ENCODE measurements at places on chromosomes 4 and X. TPM values are rescaled to one million over a fixed set of nuclear protein-coding genes. Genes with fewer than 3 reads are reported as not detected.

GRCh38 chr4:80434238-80434637, 98.7 kb downstream of the CFAP299 start:
- no peak for DNase-seq
- peaks cover 2% of the 10 kb centered on the region for H3K27me3 ChIP-seq
- H3K27ac ChIP-seq: no peak overlapping the region
- no peak overlapping the region for H3K4me3 ChIP-seq

GRCh38 chrX:72040506-72040905, 91.2 kb downstream of the RTL5 start:
- no peaks in the 10 kb centered on the region for H3K4me1 ChIP-seq
- H3K27ac ChIP-seq: no peak overlapping the region
- H3K4me3 ChIP-seq: no peak overlapping the region
- H3K27me3 ChIP-seq: no peaks in the 10 kb centered on the region
- no peaks in the 10 kb centered on the region for H3K36me3 ChIP-seq
- no peak for DNase-seq

GRCh38 chrX:152926279-152926678, 28.4 kb downstream of the ZNF185 start:
- H3K36me3 ChIP-seq: no peaks in the 10 kb centered on the region
- DNase-seq: peak; percentile 72

- peak; percentile 24 for DNase-seq
- no peaks in the 10 kb centered on the region for H3K36me3 ChIP-seq
- H3K4me1 ChIP-seq: no peaks in the 10 kb centered on the region
- H3K27me3 ChIP-seq: no peaks in the 10 kb centered on the region
- H3K4me3 ChIP-seq: no peak overlapping the region
- H3K27ac ChIP-seq: no peak overlapping the region
Observed at GRCh38 chrX:136065044-136065671, 79.9 kb downstream of the SLC9A6 start.

DNA sequence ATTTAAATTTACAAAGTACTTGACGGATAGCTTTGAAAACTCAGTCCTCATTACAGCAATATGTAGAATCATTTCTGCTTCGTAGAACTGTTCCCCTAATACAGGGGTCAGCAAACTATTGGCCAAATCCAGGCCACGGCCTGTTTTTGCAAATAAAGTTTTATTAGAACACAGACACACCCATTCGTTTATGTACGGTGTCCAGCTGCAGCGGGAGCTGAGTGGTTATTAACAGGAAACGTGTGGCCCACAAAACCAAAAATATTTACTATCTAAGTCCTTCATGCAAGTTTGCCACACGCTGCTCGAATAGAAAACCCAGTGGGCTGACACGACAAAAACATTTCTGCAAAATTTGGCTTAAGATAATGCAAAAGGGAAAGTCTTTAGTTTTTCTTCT, 146.5 kb downstream of the AFAP1 start:
- no peaks in the 10 kb centered on the region for H3K27me3 ChIP-seq
- no peak overlapping the region for H3K27ac ChIP-seq
- no peak overlapping the region for H3K4me3 ChIP-seq
- no peak for DNase-seq

DNA sequence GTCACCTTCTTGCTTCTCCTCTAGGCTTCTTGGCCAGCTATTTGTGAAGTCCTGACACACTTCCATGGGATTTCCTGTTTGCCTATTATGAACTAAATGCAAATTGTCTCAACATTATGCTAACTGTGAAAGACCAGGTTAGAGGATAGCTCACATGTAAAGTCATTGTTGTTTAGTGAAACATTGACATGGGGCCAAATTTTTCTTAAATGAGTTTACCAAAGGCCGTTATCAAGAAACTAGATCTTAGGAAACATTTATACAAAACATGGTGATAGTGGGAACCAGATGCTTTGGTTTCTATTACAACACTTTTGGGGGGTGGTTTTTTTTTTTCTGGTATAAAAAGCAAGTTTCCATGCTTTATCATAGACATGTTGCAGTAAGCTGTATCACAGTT, 466.8 kb upstream of the FAM241A start:
- DNase-seq: no peak
- no peak overlapping the region for H3K27ac ChIP-seq
- no peaks in the 10 kb centered on the region for H3K36me3 ChIP-seq
- no peak overlapping the region for H3K4me3 ChIP-seq
- H3K27me3 ChIP-seq: no peaks in the 10 kb centered on the region

- no peaks in the 10 kb centered on the region for H3K4me1 ChIP-seq
- H3K27ac ChIP-seq: no peak overlapping the region
- no peak for DNase-seq
- no peaks in the 10 kb centered on the region for H3K36me3 ChIP-seq
Observed at GRCh38 chr4:62093735-62094134, 893.6 kb downstream of the ADGRL3 start.

DNA sequence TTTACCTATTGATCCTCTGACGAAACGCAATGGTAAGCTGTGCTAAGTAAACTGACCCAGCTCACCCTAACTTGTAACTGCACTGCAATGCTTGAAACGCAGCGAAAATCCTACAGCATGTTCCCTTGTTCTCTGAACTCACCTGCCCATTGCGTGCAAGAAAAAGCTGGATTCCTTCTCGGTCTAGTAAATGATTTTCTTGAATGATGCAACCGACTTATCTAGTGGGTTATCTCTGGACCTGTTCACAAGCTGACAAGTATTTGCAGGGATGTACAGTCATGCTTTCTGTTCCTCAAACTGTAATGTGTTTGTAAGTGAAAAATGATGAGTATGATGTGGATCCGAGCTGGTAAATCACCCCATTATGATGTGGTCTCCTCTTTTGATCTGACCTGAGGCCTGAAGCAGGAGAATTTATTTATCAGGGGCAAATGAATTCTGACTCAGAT, 140.1 kb downstream of the BTC start:
- DNase-seq: no peak
- no peak overlapping the region for H3K27ac ChIP-seq
- no peaks in the 10 kb centered on the region for H3K36me3 ChIP-seq
- no peaks in the 10 kb centered on the region for H3K27me3 ChIP-seq

GRCh38 chr4:53962516-53963225, 101.7 kb downstream of the CHIC2 start:
- no peaks in the 10 kb centered on the region for H3K4me1 ChIP-seq
- H3K27me3 ChIP-seq: no peaks in the 10 kb centered on the region
- no peaks in the 10 kb centered on the region for H3K36me3 ChIP-seq
- no peak overlapping the region for H3K4me3 ChIP-seq

- H3K27ac ChIP-seq: no peak overlapping the region
- no peaks in the 10 kb centered on the region for H3K27me3 ChIP-seq
- no peak for DNase-seq
- H3K4me3 ChIP-seq: no peak overlapping the region
Observed at GRCh38 chr4:54554339-54554990, 103.3 kb upstream of the KIT start.

DNA sequence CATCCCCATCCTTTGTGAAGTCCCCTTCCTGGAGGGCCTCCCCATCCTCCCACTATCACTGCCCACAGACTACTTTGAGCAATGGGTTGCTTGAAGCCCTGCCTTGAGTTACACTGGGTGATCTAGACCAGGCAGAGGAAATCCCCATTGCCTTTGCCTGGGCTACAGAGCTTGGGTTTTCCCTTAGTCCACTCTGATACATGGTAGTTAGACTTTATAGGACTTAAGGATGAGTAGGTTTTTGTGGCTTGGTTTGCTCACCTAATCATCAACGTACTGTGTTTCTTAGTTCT, 56.6 kb downstream of the TMEM131L start:
- no peaks in the 10 kb centered on the region for H3K36me3 ChIP-seq
- no peak for DNase-seq
- no peaks in the 10 kb centered on the region for H3K4me1 ChIP-seq
- H3K4me3 ChIP-seq: no peak overlapping the region
- no peaks in the 10 kb centered on the region for H3K27me3 ChIP-seq

DNA sequence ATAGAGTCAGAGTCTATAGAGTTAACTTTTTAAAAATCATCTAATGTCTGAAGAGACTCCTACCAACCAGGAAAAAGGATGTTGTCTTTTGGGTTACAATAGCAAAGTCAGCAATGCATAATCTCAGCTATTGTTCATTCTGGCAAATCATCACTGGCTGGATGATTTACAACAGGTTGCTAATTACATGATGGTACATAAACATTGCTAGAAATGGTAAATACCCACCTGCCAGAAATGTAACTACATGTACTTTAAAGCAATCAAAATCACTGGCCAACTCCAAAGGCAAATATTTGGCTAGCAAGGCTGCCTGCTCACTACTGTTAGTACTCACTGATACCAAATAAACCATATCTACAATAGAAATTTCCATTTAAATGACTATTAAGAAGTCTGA, 91.1 kb downstream of the PPP3CA start:
- H3K27ac ChIP-seq: no peak overlapping the region
- H3K36me3 ChIP-seq: no peaks in the 10 kb centered on the region
- H3K4me3 ChIP-seq: no peak overlapping the region
- H3K4me1 ChIP-seq: peaks cover 10% of the 10 kb centered on the region

GRCh38 chr4:180828455-180829018, 1414.7 kb upstream of the TENM3 start:
- H3K27ac ChIP-seq: no peak overlapping the region
- H3K27me3 ChIP-seq: no peaks in the 10 kb centered on the region
- DNase-seq: no peak
- no peaks in the 10 kb centered on the region for H3K4me1 ChIP-seq

DNA sequence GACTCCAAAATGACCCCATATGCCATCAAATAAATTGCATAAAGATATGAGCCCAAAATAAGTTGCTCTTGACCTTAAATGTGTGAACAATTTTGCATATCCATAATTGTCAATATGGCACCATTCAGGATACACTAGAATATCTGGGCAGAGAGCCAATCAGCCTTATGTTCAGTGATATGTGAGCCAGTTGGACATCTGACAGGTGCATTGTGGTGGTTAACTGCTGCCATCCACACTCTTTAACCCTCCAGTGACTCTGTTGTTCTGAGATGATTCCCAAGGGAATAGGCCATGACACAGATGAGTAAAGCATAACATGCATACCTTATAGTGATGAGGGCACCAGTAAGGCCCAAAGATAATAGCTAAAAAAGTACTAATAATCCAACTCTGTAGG, 500.1 kb downstream of the PCDH18 start:
- no peak overlapping the region for H3K27ac ChIP-seq
- no peaks in the 10 kb centered on the region for H3K27me3 ChIP-seq
- H3K36me3 ChIP-seq: no peaks in the 10 kb centered on the region
- H3K4me3 ChIP-seq: no peak overlapping the region

DNA sequence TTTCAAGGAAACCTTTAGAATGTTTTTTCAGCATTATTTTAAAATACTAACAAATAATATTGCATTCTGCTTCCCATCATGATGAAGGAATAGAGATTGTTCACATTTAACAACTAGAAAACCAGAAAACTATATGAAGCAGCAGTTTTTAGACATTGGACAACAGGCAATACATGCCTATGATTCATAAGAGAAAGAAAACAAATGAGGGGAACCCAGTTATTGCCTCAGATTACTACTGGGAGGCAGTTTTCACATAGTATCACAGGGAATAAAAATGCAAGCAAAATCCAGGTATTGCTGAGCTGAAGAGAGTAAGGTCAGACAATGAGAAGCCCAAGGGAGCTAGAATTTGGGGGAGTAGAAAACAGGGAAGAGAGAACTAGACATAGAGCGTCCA, 373.6 kb downstream of the MAPK10 start:
- DNase-seq: no peak
- H3K36me3 ChIP-seq: no peaks in the 10 kb centered on the region
- H3K27me3 ChIP-seq: no peaks in the 10 kb centered on the region

DNA sequence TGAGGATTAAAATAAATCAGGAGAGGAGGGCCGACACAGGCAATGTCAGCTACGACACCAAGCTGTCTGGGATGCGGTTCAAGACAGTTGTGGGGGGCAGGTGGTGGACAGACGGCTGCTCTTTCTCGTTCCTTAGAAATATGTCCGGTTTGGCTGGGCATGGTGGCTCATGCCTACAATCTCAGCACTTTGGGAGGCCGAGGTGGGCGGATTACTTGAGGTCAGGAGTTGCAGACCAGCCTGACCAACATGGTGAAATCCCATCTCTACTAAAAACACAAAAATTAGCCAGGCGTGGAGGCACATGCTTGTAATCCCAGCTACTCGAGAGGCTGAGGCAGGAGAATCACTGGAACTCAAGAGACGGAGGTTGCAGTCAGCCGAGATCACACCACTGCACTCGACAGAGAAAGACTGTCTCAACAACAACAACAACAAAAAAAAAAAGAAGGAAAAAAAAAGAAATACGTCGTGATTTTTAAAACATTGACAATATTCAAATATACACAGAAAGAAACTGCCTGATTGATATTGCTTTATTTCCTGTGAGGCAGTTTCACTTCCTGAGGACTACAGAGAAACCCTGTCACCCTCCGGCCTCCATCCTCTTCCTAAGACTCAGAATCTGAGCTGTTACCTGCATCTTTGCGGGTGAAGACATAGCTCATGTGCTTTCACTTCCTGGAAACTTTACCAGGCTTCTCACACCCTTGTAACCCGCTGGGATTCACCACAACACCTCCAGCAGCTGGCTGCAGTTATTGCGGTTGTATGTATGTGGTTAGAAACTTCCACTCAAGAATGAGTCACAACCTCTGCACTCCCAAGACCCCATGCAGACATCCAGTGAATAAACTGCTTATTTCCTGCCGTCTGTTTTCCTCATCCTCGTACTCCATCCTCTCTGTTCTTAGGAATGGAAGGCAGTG, 63.8 kb upstream of the STS start:
- no peak for DNase-seq
- no peak overlapping the region for H3K27ac ChIP-seq
- H3K36me3 ChIP-seq: no peaks in the 10 kb centered on the region
- no peaks in the 10 kb centered on the region for H3K27me3 ChIP-seq
- no peak overlapping the region for H3K4me3 ChIP-seq

DNA sequence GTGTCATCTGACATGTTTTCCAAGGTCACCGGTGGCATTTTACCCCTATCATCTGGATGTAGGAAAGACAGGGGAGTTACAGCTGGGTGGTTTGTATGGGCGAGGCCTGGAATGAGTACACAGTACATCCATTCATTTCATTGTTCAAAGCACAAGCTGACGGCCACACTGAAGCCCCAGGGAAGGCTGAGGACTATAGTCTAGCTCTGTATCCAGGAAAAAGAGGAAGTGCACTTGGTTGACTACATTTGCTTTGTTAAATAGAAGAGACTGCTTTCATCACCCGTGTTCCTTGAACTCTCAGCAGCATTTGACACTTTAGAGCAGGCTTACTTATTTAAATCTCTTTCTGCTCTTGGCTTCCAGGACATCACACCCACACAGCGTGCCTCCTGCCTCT, 1041.0 kb upstream of the TENM3 start:
- DNase-seq: no peak
- no peak overlapping the region for H3K27ac ChIP-seq
- H3K4me1 ChIP-seq: no peaks in the 10 kb centered on the region
- H3K4me3 ChIP-seq: no peak overlapping the region
- no peaks in the 10 kb centered on the region for H3K36me3 ChIP-seq

GRCh38 chr4:111854494-111855087, 290.7 kb upstream of the FAM241A start:
- no peaks in the 10 kb centered on the region for H3K4me1 ChIP-seq
- no peak overlapping the region for H3K4me3 ChIP-seq
- no peaks in the 10 kb centered on the region for H3K27me3 ChIP-seq
- no peak overlapping the region for H3K27ac ChIP-seq

Gene NALF2
- total RNA-seq: 0.13 TPM

Gene PNMA6A
- 2.4 TPM for total RNA-seq

Gene PPM1K
- total RNA-seq: 5.5 TPM

Gene ZBTB33
- total RNA-seq: 9.9 TPM

Gene ZDHHC15
- 0.12 TPM for total RNA-seq

Gene DGKK
- total RNA-seq: not detected

Gene S100P
- 4.8 TPM for total RNA-seq

Gene ZAR1
- total RNA-seq: not detected

Gene IBSP
- not detected for total RNA-seq
